ENCODE measurements at places on chromosomes 11 and 22.

- no peak for DNase-seq
Measured at GRCh38 chr11:128728767-128729587, 35.1 kb downstream of the FLI1 start.

DNA sequence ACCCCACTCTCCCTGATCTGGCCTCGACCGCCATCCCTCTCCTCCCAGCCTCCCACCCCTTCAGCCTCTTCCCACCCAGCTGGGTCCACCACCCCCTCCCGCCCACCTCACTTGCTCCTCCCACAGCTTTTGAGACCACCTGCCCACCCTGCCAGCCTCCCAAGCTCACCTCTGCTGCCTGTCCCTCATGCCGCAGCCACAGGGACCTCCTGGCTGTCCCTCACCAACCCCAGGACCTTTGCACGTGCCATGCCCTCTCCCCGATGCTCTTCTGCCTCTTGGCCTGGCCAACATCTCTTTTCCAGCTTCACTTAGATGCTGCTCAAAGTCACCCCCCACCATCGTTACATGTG, 6.5 kb downstream of the PNPLA5 start:
- DNase-seq = no peak

GRCh38 chr11:2825889-2826678, 59.5 kb downstream of the CDKN1C start:
- no peak for DNase-seq

GRCh38 chr11:10413268-10413667, 41.8 kb upstream of the AMPD3 start:
- no peak for DNase-seq

- no peak for DNase-seq
Measured at GRCh38 chr11:42589286-42589685, 722.5 kb upstream of the API5 start.

DNA sequence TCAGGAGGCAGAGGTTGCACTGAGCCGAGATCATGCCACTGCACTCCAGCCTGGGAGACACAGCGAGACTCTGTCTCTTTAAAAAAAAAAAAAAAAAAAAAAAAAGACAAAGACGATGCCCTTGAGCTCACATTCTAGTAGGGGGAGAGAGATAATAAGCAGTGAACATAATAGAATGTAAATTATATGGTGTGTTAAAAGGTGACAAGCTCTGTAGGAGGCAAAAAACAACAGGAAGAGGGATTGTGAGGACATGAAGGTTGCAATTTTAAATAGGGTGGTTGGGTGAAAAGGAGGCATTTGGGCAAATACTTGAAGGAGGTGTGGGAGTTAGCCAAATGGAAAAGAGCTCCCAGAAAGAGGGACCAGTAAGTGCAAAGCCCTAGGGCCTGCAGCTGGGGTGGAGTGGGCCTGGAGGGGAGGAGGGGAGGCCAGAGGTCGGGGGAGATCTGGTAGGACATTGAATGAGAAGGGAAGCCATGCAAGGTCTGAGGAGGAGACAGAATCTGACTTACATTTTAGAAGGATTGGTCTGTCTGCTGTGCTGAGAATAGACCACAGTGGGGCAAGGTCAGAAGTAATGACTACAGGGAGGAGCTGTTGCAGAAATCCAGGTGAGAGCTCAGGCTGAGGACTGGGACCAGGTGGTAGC, 26.6 kb downstream of the P2RY2 start:
- DNase-seq = no peak

- no peak for DNase-seq
Measured at GRCh38 chr11:39910087-39910486, 1549.4 kb downstream of the LRRC4C start.

- no peak for DNase-seq
Measured at GRCh38 chr11:46659908-46660307, 40.5 kb downstream of the ARHGAP1 start.

DNA sequence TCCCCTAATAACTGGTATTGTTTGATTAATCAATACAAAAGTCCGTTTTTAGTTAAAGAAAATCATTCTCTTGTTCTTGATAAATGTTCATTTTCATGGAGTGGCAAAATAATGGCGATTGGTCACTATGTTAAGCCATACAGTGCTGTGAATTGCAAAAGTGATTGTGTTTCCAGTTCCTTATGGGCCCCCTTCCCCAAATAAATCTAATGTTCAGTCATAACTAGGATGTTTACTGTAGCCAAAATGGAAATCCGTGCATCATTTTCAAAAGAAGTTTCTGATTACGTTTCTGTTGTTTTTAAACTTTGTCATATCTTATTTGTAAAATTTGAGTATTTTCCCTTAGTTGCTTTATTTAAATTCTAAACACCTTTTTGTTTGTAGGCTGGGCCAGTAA, 845 bp downstream of the RBM7 start:
- no peak for DNase-seq

DNA sequence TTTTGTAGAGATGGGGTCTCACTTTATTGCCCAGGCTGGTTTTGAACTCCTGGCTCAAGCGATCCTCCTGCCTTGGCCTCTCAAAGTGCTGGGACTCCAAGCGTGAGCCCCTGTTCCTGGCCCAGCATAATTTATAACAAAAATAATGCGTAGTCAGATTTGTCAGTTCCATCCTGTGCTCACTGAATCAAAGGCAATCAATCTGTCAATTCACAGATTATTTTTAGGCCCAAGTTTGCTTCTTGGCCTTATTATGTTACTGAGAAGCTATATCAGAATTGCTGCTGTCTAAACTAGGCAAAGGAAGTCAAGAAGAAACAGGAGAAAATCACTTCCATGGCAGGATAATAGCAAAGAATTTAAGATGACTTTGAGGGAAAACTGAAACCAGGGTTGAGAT, 8.7 kb downstream of the DLAT start:
- no peak for DNase-seq

DNA sequence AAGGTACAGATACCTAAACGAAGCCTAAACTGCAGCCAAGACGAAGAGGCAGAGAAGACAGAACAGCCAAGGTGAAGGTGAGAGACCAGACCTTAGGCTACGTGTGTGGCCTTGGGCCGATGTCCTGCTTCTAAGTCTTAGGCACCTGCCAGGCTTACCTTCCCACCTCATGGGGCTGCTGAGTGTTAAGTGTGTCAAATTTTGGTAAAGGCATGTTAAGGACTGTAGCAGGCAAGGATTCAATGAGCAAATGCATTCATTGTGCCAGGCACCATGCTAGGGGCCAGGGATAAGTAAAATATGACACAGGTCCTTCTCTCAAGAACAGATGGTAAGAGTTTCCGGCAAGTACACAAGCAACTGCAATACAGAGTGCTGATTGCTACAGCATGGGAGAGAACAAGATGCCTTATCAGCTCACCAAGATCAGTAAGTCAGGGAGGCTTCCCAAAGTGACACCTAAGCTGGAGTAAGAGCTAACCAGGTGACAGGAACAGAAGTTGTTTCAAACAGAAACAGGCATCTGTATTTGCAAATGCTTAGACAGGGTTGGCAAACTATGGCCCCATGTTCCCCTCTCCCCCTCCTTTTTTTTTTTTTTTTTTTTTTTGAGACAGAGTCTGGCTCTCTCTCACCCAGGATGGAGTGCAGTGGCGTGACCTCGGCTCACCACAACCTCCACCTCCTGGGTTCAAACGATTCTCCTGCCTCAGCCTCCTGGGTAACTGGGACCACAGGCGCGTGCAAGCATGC, 46.7 kb downstream of the CLTCL1 start:
- DNase-seq = no peak
